ENCODE measurements at places on chromosomes 6 and 20.

DNA sequence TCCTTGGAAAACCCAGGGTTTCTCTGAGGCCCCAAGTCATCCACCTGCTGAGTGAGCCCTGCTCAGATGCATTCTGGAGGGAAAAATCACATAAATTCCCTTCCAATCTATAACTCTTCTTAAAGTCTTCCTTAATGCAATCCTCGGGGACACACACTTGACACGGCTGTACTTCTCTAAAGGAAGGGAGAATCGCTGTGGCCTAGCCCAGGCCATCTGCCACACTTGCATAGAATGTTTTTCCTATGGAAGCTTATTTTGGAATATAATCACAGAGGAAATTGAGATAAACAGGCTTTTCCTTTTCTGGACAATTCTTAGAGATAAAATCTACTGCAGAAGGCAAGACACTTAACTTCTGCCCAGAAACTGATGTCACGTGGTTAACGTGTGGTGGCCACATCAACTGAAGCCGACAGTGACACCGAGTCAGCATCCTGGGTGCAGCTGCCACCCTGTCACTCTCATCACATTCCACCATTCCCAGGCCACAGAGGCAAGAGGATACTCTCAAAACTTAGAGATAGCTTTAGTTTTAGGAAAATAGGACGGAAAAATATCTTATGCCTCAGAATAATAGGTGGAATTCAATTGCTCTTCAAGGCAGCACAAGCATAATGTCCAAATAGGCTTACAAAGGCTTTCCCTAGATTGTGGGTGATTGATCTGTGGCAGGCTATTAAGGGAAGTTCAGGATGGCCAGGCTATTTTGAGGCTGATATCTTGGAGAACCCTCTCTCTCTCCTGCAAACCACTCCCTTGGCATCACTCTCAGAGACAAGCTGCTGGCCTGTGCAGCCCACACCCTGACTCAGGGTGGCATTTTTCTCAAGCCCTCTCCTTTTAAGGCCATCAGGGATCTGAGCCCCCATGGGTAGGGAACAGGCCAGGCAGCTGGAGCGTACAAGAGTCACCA lies 29.6 kb downstream of the PSMB1 start:
- DNase-seq = no peak

DNA sequence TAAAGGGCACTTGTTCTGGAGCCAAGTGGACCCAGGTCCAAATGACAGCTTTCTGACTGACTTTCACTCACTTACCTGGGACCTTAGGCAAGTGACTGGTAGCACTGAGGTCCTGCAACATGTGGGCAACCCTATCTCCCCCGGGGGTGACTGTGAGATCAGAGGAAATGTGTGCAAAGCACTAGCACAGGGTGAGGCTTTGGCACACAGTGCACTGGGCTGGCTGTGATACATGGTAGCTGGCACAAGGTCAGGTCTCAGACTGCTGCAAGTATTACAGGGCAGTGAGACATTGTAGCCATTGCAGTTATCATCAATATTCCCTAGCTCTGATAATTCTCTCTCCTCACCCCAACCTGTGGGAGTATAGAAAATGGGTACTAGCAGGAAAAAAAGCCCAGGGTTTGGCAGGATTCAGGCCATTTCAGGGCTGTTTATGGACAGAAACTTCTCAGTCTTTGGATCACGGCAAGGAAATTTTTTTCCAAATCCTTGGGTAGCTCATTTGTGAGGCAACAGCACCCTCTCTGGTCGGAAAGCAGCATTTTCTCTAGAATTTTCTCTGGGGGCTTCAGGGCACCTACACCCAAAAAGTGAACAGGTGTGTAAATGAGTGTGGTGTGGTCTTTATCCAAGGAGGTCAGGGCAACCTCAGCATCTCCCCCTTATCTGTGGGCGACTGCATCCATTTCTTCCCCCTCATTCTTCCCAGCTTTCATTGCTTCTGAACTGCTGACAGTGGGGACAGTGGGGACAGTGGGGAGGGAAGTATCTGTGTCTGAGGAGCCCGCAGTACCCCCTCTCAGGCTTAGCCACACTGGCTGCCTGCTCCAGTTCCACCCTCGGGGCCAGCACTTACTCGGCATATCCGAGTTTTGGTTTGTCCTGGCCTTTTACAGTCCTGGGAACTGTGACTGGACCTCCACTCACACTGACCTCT lies 148.7 kb upstream of the PHACTR3 start:
- DNase-seq = no peak

- DNase-seq = no peak
Measured at GRCh38 chr6:67608099-67608749, 1026.9 kb upstream of the ADGRB3 start.

- DNase-seq = no peak
Measured at GRCh38 chr20:63930971-63931553, 25.2 kb downstream of the UCKL1 start.

DNA sequence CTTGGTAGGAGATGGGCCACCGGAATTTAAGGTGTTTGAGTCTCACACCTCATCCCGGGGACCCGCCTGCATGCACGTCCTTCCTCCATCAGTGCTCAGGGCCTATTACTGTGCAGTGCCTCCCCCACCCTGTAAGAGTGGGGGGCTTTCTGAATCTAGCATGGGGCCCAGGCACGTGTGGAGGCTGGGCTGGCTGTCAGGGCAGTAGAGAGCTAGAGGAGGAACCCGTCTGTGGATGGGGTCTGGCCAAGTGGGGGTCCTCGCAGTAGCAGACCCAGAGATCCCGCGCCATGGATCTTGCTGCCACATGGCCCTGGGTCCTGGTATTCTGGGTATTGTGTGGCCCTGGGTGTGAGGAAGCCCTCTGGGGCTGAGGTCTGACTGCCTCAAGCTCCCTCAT lies 42.9 kb downstream of the SRC start:
- no peak for DNase-seq

DNA sequence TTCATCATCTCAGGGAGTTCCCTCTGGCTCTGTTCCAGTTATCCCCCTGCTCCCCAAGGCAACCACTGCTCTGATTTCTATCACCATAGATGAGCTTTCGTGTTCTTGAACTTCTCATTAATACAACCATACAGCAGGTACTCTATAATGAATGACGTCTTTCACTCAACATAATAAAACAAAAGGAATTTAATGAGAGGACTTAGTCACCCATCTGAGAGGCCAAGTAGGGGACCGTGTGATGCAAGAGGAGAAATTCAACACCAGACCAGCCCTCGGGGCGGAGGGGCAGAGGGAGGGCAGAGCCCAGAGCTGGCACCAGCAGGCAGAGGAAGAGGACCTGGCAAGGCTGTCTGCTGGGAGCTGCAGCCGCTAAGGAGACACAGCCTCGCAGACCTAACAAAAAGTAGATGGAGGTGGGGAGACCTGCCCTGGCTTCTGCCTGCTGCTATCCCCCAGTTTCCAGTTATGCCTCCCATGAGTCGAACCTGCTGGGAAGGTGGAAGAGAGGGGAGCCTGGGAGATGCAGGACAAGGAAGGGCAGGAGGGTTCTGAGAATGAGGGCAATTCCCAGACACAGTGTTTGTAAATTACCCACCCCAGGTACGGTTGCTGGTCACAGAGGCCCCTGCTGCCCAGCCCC lies 13.8 kb downstream of the CCN5 start:
- DNase-seq = no peak

GRCh38 chr6:152462716-152463115 lies 174.4 kb downstream of the SYNE1 start:
- DNase-seq = no peak

DNA sequence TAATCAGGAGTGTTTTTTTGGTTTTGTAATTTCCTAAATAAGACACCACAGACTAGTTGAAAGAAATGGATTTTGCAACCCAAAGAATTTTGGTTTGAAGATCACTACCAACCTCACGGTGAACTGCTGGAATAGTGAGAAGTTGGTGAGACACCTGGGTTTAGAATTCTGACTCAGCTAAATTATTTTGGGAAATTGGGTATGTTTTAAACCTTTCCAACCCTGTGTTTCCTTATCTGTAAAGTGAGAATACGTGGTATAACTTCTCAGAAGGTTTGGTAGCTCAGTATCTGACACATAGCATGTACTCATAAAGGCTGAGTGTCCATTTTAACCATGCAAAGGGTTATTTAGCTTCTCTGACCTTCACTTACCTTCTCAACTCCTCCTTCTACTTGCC lies 261.9 kb downstream of the FOXA2 start:
- no peak for DNase-seq

DNA sequence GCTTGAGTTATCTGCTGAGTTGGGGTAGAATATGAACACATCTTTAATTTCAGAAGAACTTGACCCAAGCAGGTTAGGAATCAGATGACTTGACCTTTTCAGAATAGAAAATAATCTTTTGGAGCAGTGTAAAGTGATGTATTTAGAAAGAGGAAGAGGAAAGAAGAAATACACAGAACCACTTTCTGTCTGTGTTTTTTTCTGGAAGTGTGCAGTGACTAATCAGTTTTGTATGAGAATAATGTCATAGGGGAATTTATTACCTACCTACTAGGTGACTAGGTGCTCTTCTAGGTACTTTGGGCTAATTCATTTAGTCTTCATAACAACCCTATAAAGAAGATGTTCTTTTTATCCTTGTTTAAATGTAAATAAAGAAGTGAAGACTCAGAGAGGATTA lies 3.0 kb downstream of the PPP1R14C start:
- no peak for DNase-seq

DNA sequence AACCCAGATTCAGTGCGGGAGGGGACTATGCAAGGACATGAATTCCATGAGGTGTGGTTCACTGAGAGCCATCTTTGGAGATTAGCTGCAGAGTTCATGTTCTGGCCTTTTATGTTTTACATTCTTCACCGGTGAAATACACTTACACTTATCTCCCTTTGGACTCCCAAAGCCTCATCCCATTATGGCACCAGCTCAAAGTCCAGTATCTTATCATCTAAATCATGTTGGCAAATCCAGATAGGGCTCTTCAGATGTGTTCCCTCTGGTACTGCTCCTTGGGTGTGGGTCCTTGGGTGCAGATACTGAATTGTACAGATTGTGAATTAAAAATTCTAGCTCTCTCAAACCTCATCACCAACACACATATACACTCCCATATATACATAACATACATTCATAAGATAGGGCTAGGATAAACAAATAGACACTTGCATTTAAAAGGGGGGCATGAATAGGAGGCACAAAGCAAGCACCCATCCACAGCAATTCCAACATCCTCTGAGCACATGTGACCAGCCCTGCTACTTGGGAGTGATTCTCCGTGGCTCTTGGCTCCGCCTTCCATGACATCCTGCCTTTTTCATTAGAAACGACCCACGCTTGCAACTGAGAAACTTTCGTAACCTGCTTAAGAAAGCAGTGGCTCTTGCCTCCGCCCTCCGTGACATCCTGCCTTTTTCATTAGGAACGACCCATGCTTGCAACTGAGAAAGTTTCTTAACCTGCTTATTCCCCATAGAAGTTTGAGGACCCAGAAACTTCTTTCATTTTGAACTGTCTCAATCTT lies 53.6 kb upstream of the LRRC1 start:
- peak; percentile 8 for DNase-seq

- no peak for DNase-seq
Measured at GRCh38 chr20:17940224-17940971, 28.2 kb downstream of the SNX5 start.

GRCh38 chr6:159931112-159931511 lies 37.8 kb upstream of the IGF2R start:
- peak; percentile 61 for DNase-seq

DNA sequence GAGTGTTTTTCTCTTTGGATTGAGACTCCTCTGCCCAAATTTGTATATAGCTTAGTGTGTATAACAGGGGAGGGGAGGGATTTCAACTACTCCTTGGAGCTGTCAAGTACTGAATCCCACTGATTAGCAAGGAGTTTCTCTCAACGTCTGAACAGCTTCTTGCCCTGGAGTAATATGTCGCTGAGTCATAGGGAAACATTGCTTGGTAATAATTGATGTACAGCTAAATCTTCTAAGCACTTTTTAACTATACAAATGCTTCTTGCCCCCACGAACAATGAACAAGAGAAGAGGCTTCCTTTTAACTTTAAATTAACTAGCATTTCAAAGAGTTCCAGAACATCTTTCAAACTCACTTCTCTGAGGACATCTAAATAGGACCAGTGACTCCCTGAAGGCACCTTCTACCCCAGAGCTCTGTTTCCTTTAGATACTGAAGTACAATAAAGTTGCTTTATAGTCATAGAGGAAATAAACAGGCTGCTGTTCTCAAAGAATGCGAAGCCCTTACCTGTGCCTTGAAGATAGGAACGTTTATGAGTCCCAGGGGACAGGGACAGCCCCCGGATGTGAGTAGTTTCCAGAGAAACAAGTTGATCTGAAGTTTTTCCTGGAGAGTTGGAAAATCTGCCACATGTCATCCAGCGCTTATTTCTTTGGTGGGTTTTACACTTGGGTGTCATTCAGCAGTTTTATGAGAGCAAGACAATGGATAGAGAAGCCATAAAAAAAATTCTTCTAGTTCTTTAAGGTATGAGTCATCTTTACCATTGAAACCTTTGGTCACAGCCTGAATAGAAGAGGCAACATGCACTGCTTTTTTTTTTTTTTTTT lies 462.5 kb upstream of the BTBD3 start:
- no peak for DNase-seq

DNA sequence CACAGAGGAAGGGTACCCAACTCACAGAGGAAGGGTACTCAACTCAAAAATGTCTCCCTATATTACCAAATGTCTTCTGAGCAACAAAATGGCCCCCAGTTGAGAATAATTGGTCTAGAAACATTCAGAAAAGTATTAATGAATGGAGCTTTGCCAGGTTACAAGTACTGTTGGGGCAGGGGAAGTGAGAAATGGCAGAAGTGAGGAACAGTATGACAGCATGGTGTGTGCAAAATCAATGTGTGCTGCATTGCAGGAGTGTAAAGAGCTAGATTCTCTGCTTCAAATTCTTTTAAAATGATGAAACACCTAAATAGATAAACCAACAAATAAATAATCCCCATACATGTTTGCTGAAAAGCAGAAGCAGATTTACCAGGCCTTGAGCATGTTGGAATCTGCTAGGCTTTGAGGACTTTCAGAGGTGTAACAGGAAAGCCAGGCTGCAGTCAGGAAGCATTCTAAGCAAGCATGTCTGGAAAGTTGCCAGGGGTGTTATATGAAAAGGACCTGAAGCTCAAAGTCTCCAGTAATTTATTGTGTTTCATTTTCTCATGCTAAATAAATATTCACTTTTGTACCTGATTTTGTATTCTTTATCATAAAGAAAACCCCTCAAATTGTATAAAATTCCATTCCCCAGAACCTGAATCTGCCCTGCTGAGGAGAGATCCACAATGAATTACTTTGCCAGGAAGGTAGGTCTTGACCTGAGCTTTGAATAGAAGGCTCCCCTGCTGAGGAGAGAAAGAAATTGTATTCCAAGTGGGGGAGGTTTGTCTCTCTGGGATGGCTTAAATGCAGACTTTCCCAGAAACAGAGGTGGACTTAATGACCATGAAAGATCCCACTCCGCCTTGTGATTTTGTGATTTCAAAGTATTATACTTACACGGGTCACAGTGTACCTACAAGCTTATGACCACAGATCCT lies 265.0 kb upstream of the MARCKS start:
- no peak for DNase-seq

GRCh38 chr20:48143435-48144081 lies 358.3 kb upstream of the SULF2 start:
- no peak for DNase-seq

DNA sequence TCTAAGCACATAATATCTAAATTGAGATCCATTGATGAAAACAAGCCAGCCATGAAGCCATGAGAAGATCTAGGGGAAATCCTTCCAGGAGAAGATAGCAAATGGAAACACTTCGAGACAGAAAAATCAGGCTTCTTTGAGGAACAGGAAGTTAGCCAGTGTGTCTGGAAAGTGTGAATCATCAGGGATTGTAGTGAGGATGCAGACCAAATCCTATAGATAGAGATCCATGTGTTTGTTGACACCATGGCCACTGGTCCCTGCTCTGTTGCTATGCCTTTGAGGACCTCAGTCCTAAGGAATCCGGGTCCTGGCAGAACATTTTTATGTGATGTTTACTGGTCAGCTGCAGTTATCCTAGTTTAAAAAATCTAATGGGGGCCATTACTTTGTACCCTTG lies 6.6 kb upstream of the ELOVL2 start:
- DNase-seq = no peak
